ENCODE measurements at places on chromosomes 4 and X. TPM values are rescaled to one million over a fixed set of nuclear protein-coding genes. Genes with fewer than 3 reads are reported as not detected.

The SLC39A8 gene
- 1.6 TPM for total RNA-seq

The MMRN1 gene
- 2.3 TPM for total RNA-seq

The LRCH2 gene
- total RNA-seq = 1.0 TPM

The SLC7A11 gene
- total RNA-seq = 0.08 TPM

The DOK7 gene
- 33.7 TPM for total RNA-seq

The AADAT gene
- total RNA-seq = 1.6 TPM

The CDKL5 gene
- total RNA-seq = 8.5 TPM

DNA sequence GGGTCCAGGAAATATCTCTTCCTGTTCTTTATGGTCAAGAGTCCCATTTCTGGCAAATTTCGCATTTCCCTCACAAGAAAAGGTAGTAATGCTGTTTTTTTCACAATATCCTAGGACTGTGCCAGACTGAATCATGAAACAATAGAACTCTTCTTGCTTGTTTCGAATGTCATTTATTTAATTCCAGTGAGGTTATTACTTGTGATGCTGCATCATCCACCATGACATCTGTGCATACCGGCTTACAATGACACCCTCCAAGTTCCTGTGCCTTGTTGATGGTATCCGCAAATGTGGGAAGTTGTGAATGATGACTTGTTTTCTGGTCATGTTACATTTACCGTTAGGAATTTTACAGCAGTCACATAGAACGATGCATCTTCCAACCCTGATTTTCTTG lies 42.9 kb upstream of the SPRY1 start:
- DNase-seq = no peak

DNA sequence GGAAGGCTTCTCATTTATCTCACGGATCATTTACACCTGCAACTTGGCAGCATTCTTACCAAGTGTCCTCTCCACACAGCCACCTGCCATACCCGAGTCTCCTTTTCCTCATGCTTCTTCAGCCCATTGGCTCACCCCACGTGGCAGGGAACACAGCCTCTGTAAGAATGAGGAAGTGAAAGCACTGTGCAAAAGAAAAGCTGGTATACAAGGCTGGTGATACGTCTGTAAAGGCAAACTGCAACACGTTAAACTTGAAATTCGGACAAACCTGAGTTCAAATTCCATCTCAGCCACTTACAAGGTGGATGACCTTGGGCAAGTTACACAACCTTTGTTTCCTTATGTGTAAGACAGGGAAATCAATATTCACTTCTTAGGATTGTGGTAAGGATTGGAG lies 164.0 kb upstream of the RASGEF1B start:
- peak; percentile 47 for DNase-seq

DNA sequence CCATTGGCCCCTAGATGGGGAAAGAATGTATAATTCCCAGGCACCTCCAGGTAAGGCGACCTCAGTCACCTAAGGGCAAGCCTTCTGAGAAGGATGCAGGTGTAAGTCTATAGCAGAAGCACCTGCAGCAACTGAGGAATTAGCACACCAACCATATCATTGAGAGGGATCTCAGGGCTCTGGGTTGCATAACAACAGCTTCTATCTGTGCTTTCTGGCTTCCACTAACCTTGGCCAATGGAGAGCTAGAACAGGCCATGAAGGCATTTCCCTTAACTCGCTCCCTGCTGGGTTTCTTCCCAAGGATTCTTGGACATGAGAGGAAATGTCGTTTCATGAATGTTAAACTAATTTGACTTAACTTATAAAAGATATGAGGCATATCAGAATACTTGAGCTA lies 177.8 kb upstream of the GK2 start:
- no peak for DNase-seq

DNA sequence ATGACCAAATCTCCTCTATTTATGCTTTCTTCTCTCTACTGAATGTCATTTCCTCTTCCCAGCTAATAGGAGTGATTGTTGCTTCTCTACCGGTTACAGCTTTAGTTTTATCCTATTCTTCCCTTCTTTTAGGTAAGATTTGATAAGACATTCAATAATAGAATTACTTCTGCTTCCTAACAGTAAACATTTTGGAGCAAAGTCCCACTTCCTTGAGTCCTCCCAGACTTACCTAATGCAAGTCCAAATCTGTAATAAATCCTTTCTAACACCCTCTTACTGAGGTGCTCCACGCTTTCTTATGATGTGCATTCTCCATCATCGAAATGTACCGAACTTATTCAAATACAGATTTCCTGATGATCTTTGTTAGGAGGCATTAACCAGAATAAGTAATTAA lies 79.2 kb upstream of the GPM6A start:
- DNase-seq = no peak

GRCh38 chr4:170672381-170672965 lies 582.7 kb upstream of the AADAT start:
- DNase-seq = no peak
